ENCODE measurements at places on chromosomes 5 and 9.

- no peak for DNase-seq
Measured at GRCh38 chr5:54514841-54515432, 2.6 kb upstream of the SNX18 start.

DNA sequence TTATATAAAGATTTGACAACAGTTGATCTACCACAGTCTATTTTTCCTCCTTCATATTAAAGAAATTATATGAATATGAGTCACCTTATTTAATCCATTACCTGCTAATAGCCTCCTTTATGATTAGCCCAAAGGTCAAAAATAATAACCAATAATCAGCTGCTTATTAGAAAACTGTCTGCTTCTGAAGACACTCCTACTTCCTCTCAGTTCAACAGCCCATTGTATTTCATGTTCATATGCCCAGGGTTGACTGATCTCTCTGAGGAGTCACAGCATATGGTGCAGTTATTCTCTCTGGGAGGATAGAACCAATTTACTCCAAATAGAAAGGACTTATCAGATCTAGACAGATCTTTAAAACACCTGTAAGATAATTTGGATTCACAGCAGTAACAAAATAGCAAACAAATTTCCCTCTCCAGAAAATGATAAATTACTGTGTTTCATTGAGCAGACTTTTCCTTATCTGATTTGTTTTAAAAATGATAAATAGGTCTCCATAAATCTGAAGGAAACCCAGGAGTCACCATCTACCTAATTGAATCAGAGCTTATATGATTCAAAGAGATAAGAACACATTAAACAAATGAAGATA, 180.4 kb upstream of the ITGA1 start:
- no peak for DNase-seq

GRCh38 chr9:27715651-27716050, 142.4 kb upstream of the C9orf72 start:
- no peak for DNase-seq

DNA sequence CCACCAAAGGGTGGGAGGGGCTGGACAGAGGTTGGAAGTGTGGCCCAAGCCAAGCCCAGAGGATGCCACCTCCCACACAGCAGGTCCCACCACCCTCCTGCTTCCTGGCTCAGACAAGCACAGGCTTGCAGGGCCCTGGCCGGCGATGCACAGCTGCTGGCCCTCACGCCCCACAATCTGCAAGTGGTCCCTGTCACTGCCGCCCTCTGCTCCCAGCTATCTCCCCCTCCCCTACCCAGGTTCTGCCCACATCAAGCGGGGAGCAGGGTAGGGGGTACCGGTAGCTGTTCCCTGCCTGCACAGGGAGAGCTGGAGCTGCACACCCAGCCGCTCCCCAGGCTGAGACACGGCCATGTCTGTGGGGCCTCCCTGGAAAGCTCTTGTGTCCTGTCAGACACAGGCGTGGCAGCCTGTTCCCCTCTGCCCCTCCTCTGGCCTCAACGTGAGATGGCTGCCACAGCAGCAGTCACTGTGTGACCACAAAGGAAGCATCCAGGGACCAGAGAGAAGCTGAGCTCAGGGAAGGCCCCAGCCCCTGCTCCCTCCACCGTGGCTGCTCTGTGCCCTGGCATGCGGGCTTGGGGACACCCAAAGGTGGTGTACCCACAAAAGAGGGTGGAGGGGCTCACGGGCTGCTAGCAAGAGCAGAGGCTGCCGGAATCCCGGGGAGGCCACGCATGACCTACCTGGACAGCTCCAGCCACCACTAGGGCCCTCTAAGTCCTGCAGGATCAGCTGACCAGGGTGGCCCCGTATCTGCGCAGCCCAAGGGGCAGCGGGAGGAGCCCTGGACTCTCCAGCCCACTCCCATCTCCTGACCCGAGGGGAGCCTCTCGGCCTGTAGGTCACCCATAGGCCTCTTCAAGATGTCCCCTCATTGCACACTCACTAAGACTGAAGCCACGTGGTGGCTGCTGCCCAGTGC, 10.9 kb upstream of the ZDHHC11 start:
- DNase-seq = no peak

GRCh38 chr5:83222906-83223305, 145.6 kb downstream of the XRCC4 start:
- no peak for DNase-seq
